ENCODE measurements at places on chromosomes 12 and 14.

DNA sequence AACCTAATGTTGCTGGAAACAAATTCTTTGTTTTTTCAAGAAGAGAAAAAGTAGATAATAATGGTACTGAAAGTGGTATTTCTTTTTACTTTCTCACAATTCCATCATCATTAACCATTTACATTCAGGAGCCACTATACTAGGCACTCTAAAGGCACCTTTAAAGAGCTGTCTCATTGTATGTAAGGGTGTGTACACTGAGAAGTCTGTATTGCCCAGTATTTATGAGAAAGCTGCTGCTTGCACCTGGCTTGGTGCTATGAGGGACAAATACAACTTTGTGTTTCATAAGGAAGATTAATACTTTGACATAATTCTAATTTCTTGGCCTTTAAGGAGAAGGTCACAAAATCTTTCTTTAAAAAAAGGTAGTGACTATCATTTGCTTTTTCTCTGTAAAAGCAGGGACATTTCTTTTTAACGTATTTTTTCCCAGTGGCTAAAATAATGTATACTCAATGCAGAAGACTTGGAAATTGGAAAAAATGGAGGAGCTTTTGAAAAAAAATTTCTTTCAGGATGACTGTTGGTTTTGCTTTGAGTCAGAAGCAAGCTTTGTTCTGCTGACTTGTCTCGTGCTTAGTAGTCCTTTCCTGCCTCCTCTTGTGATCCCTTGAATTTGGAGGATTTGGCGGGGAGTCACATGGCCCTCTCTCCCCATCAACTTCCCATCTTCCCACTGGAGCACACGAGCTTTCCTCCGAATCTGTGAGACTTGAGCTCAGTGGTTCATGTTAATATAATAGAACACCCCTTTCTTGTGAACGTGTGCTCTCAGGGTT lies 50.1 kb downstream of the RASSF3 start:
- DNase-seq, result no peak

GRCh38 chr14:24360281-24360680 lies 7.7 kb upstream of the NFATC4 start:
- no peak for DNase-seq

GRCh38 chr14:75654127-75654732 lies 6.4 kb downstream of the ERG28 start:
- peak; percentile 66 for DNase-seq

GRCh38 chr14:28242895-28243294 lies 523.7 kb upstream of the FOXG1 start:
- no peak for DNase-seq

GRCh38 chr14:83548061-83548839 lies 1981.7 kb upstream of the FLRT2 start:
- no peak for DNase-seq

GRCh38 chr12:53758081-53758729 lies 6.4 kb upstream of the CISTR start:
- DNase-seq, result no peak

DNA sequence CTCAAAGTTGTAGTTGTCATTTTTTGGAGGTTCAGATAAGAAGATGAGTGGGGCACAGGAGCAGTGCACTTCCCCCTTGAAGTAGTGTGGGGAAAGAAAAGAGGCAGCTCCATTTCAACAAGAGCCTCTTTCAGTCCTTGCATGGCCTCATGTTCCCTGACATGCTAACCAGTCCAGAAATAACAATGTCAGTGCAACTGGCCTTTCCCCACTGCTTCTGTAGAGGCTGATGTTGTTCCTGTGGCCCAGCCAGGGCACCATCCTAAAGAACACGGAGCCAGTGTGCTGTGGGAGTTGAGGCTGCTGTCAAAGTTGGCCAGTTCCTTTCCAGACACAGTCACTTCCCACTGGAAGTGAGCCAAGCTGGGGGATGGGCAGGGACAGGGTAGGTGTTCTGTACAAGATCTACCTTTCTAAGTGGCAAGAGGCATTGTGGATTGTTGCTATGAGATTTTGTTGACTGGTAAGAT lies 77.7 kb upstream of the SLC38A2 start:
- DNase-seq, result peak; percentile 65
